ENCODE measurements at places on chromosomes 12 and 14.
A peak's percentile ranks its signal among the peaks of the same experiment; 100 is the strongest.

GRCh38 chr12:90305379-90305778 is 596.7 kb upstream of the ATP2B1 start:
- DNase-seq: no peak

DNA sequence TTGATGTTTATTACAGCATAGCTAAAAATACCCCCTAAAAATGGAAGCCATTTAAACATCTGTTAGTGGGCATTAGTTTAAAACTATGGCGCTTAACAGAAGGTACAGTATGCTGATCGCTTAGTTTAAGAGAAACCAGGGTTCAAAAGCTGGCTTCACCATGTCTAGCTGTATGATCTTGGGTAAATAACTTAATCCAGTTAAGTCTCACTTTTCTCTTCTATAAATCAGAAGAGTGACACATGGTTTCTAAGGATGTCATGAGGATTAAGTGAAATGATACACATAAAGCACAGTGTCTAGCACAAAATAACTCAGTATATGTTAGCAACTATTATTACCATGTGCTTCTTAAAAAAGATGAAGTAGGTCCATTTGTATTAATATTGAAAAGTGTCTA is 38.7 kb downstream of the STK38L start:
- DNase-seq: no peak

GRCh38 chr14:43172899-43173548 is 1334.1 kb downstream of the FSCB start:
- no peak for DNase-seq

GRCh38 chr12:71164568-71165197 is 6.9 kb upstream of the TSPAN8 start:
- peak; percentile 29 for DNase-seq

- DNase-seq: no peak
Measured at GRCh38 chr14:65382586-65382985, 29.9 kb upstream of the FUT8 start.

- DNase-seq: no peak
Measured at GRCh38 chr12:104680070-104680469, 223.3 kb downstream of the CHST11 start.

Measured in fibroblast of skin of right biceps (primary cell).